T1000 (cell line): ENCODE measurements at places on chromosomes 5 and 9.

- no peak for DNase-seq
Measured at GRCh38 chr9:87944682-87945081, 26.9 kb downstream of the SPATA31C1 start.

GRCh38 chr5:116032094-116032517, at the start of gene ARL14EPL:
ARL14EPL (plus strand) TSS chr5:116032472; CDS start chr5:116051466, 18,994 bp downstream.
- DNase-seq: peak; percentile 35

DNA sequence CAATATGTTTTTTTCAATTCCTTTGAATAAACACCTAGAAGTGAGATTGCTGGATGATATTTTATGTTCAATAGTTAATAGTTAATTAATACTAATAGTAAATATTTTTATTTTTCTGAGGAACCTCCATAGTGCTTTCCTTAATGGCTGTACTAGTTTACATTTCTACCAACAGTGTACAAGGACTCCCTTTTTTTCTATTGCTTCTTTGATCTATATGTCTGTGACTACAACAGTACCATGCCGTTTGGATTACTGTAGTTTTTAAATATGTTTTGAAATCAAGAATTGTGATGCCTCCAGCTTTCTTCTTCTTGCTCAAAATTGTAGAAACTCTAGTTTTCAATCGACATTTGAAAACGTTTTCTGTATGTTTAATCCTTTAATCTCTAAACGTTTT, 39.5 kb upstream of the ADAMTS16 start:
- no peak for DNase-seq

DNA sequence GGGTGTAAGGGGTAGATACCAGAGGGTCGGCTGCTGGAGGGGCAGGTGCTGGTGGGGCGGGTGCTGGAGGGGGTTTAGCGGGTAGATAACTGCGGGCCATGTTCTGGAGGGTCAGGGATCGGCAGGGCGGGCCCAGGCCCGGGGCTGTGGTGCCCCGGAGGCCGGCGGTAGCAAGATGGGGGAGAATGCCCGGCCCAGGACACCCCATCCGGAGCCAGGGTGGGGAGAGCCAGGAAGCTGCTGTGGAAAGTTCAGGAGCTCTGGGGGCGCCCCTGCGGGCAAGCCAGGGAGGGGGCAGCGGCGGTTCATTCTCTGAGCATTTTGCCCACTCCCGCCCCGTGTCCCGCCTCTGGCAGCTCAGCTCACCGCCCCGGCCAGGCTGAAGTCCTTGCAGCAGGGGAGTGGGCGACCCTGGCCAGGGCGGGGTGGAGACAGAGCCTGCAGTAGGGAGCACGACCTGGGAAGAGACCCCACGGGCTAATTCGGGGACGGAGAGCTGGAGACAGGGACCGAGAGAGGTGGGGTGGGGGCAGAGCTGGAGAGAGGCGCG, 538 bp downstream of the PRRT1B start:
- DNase-seq: no peak

- no peak for DNase-seq
Measured at GRCh38 chr5:53942724-53943123, 367.6 kb downstream of the ARL15 start.

DNA sequence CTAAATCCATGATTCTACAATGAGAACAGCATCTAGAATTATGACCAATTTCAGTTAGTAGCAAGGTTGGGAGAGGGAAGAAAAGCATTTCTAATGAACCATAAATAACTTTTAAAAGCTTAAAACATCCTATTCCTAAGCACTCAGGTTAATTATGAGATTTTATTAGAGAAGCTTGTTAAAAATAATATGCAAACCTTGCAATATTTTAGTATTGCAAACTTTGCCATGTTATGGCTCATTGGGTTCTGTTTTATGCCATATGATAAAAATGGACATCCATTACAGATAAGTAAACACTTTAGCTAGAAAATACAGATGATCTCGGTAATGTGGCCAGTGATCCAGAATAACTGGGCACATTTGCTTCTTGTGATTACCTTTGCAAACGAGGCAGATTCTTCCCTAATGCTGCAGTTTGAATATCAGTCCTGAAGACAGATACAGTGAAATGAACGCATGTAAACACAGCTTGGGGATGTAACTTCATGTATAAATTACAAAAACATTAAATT, 447.0 kb downstream of the PLK2 start:
- no peak for DNase-seq
